ENCODE measurements at places on chromosomes 13 and 19.

GRCh38 chr19:39246951-39247669 is 1.5 kb downstream of the IFNL4 start:
- no peak for DNase-seq

GRCh38 chr19:34429553-34429952 is 1.4 kb downstream of the UBA2 start:
- no peak for DNase-seq

- DNase-seq: no peak
Measured at GRCh38 chr19:18487576-18488402, 34.1 kb downstream of the ELL start.

DNA sequence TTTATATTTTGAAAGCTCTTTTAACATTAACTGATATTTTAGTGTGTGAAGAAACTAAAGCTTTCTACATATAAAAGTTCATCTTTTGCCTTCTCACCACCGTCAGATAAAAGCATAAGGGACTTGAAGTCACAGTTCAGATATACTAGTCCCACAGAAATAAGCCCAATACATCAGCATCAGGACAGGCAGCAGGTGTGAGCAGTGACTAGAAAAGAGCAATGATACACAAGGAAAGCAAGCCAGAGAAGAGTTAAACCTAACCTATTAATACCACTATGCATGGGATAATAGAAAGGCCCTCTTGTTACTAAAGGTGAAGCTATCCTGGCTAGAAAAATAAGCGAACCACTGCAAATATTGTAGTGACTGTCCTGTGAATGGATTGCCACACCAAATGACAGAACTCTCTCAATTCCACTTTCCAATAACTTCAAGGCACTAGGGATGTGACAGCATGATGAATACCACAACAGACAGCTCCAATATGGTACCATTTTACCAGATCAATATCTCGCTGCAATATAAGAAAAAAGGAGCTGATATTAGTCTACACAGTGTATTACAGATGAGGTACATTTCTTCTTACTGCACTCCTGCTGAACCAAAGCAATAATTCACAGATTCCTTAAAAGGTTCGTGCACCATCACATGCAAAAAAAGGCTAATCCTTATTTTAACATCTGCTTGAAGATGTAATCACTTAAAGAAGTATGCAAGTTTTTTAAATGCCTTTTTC is 114.1 kb downstream of the DACH1 start:
- no peak for DNase-seq

DNA sequence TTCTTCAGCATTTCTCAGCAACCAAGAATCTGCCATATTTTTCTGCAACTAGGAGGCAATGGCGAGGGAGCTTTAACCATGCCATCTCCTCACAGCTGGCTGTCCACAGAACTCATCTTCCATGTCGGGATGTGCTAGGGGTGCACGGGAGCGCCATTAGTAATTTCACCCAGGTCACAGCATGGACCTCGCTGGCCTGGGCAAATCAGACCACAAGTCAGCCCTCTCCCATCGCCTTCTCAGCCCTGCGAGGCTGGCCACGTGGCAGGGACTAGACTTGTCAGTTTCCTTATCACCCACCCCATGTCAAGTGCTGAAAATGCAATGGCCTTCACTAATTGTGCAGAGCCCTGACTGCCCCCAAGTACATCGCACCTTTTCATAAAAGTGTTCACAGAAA is 15.7 kb downstream of the COL4A1 start:
- DNase-seq: no peak

- no peak for DNase-seq
Measured at GRCh38 chr19:36915992-36916830, at the start of the genes ZNF568 and ZNF829. ZNF568 (plus strand) TSS chr19:36916332; CDS start chr19:36922771, 6,439 bp downstream. ZNF829 (minus strand) TSS chr19:36916291; CDS start chr19:36915167, 1,124 bp downstream.

DNA sequence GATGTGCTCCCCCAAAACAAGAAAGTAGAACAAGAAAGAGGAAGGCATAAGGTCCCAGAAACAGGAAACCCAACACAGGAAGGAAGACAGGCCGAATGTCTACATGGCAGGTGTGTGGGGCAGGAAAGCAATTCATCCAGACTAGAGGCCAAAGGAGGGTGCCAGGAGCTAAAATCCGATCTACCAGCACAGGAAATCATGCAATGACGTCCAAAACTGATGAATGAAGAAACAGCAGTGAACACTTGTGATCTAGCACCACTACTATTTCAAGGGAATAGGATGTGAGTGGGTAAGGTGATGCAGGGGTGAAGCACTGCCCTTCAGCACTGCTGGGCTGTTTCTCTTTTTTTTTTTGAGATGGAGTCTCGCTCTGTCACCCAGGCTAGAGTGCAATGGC is 59.1 kb downstream of the DOCK9 start:
- DNase-seq: no peak

- no peak for DNase-seq
Measured at GRCh38 chr13:20391597-20392452, 133.8 kb downstream of the CRYL1 start.

GRCh38 chr13:99975626-99976025 is 4.1 kb upstream of the ZIC5 start:
- DNase-seq: no peak

DNA sequence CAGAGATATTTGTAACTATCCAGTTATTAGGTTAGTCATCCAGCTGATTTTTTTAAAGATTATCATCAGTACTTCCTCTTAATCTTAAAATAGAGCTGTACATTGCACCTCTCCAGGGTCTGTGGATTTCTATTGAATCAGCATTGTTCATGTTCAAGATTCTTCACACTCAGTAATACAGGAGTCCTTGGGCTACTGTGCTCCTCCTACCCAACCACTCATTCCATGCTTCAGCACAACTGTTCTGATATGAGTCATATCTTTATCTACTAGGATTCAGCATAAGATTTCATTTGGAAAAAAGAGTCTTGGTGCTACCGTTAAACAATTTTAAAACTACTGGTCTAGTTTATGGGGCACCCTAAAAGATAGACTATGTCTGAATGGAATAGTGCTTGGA is 357.8 kb downstream of the DCT start:
- no peak for DNase-seq

- no peak for DNase-seq
Measured at GRCh38 chr13:37490176-37490779, 108.3 kb downstream of the POSTN start.

DNA sequence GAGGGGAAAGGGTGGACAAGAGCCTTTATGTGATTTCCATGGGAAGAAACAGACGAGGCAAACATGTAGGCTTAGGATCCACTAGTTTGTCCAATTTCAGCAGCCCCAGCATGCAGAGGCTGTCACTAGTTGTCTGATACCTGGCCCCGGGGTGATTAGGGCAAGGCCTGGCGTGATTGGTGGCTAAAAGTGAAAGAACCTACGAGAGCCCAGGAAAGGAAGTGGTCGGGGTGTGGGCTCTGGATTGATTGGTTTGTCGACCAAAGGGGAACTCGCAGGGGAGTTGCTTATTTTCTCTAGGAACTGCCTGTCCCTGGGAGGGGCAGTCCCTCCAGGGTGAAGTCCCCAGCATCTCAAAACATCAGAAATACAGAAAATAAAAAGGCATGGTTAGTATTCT is 64.2 kb upstream of the UQCRFS1 start:
- no peak for DNase-seq

- no peak for DNase-seq
Measured at GRCh38 chr13:92196591-92197256, 798.3 kb downstream of the GPC5 start.
